CD4-positive, alpha-beta T cell (primary cell): ENCODE measurements at places on chromosomes 5 and 9.

DNA sequence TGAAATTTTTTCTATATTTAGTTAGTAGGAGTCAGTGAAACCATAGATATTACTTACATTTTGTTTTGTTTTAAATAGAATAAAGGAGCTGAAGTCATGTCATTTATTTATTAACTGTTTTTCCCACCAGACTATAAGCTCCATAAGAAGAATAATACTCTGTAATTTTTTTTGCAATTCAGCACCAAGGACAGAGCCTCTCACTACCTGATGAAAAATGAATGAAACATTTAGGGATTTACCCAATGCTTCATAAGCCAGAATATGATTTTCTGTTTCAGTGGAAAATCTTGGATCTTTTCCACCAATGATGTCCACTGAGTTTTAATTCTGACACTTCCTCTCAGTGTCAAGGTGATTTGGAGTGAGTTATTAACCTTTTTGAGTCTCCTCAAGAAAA, 624.9 kb upstream of the GRAMD2B start:
- no peak overlapping the region for H3K4me3 ChIP-seq
- H3K27ac ChIP-seq: no peak overlapping the region
- DNase-seq: no peak
- H3K4me1 ChIP-seq: no peaks in the 10 kb centered on the region

DNA sequence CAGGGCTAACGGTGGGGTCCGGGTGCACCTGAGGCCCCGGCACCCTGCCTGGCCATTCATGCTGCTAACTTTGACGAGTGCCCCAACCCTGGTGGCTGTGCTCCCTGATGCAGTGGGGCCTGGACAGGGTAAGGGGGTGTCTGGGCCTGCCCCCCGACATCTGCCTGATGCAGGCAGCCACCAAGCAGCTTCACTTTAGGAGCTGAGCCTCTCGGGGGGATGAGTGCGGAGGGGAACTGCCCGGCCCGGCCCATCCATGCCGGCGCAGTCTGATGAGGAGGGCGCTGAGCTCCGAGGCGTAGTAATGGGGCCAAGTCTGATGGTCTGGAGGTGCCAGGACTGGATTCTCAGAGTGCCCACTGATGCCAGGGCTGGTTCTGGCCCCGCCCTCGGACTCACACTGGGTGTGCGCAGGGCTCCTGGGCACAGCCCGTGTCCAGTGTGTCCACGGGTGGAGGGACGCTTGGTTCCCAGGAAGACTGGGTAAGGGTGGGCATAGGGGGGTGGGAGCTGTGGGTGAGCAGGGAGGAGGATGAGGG, 16.5 kb downstream of the DNLZ start:
- H3K27me3 ChIP-seq: no peaks in the 10 kb centered on the region
- no peaks in the 10 kb centered on the region for H3K36me3 ChIP-seq
- no peak overlapping the region for H3K4me3 ChIP-seq
- no peak overlapping the region for H3K27ac ChIP-seq
- peaks cover 4% of the 10 kb centered on the region for H3K4me1 ChIP-seq

DNA sequence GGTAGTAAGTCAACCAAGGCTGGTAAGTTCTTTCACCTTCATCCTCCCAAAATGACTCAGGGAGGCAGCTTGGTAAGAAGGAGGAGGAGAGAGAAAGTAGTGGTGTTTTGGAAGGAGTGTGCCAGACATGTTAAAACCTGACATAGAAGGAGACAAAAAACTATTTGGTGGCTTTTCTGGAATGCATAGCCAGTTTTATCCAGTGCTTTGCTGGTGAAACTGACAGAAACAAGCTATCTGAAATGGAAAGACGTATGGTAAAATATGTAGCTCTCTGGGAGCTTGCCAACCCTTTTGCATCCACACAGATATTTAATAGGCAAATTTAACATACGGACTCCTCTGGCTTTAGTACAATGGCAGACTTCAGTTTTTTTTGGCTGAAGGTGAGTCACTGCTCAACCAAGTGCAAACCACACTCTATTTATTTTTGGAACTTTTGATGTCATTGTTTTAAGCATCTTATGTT, 45.4 kb downstream of the RAB14 start:
- peaks cover 90% of the 10 kb centered on the region for H3K36me3 ChIP-seq
- H3K27ac ChIP-seq: no peak overlapping the region

GRCh38 chr5:141507387-141508091, 18.7 kb downstream of the PCDHGC5 start:
- no peak overlapping the region for H3K4me3 ChIP-seq
- DNase-seq: no peak
- H3K4me1 ChIP-seq: peaks cover 6% of the 10 kb centered on the region
- no peak overlapping the region for H3K27ac ChIP-seq
- no peaks in the 10 kb centered on the region for H3K27me3 ChIP-seq
- H3K36me3 ChIP-seq: peaks cover 2% of the 10 kb centered on the region

- no peak overlapping the region for H3K27ac ChIP-seq
- DNase-seq: no peak
- peaks cover 30% of the 10 kb centered on the region for H3K4me1 ChIP-seq
- H3K36me3 ChIP-seq: no peaks in the 10 kb centered on the region
- peaks cover 13% of the 10 kb centered on the region for H3K27me3 ChIP-seq
Measured at GRCh38 chr9:95516221-95516733, 494 bp downstream of the PTCH1 start.

DNA sequence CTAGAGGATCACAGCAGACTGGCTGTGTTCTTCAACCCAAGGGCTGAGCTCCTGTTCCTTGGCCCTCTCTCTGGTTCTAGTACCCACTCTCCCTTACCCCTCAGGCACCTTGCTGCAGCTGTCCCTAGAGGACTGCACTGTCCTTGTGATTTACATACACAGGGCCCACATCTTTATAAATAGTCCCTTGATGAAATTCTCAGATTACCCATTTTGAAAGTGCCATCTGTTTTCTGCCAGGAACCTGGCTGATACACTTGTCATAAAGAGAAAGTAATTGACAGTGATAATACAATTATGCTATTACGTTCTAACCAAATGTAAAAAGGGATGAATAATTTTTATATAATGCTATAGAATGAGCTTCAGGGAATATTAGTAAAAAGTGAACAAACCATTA, 16.5 kb upstream of the SPARC start:
- no peaks in the 10 kb centered on the region for H3K4me1 ChIP-seq
- no peak overlapping the region for H3K4me3 ChIP-seq
- no peaks in the 10 kb centered on the region for H3K27me3 ChIP-seq
- no peak for DNase-seq
- no peaks in the 10 kb centered on the region for H3K36me3 ChIP-seq

- no peak overlapping the region for H3K27ac ChIP-seq
- no peak overlapping the region for H3K4me3 ChIP-seq
- H3K36me3 ChIP-seq: no peaks in the 10 kb centered on the region
- H3K27me3 ChIP-seq: no peaks in the 10 kb centered on the region
Measured at GRCh38 chr9:126548312-126548711, 65.4 kb upstream of the LMX1B start.

GRCh38 chr5:67377631-67378030, 181.0 kb upstream of the CD180 start:
- no peaks in the 10 kb centered on the region for H3K4me1 ChIP-seq
- no peaks in the 10 kb centered on the region for H3K27me3 ChIP-seq
- H3K4me3 ChIP-seq: no peak overlapping the region
- no peak for DNase-seq
- no peaks in the 10 kb centered on the region for H3K36me3 ChIP-seq
- H3K27ac ChIP-seq: no peak overlapping the region

GRCh38 chr5:180334176-180334575, 19.0 kb downstream of the GFPT2 start:
- no peak overlapping the region for H3K27ac ChIP-seq
- DNase-seq: no peak
- H3K36me3 ChIP-seq: no peaks in the 10 kb centered on the region
- H3K4me1 ChIP-seq: no peaks in the 10 kb centered on the region

- H3K27ac ChIP-seq: no peak overlapping the region
- H3K36me3 ChIP-seq: no peaks in the 10 kb centered on the region
- no peaks in the 10 kb centered on the region for H3K27me3 ChIP-seq
- H3K4me1 ChIP-seq: peaks cover 64% of the 10 kb centered on the region
- DNase-seq: no peak
Measured at GRCh38 chr5:56686337-56687195, 128.8 kb upstream of the MAP3K1 start.

- H3K4me1 ChIP-seq: peaks cover 48% of the 10 kb centered on the region
- H3K27me3 ChIP-seq: no peaks in the 10 kb centered on the region
- peak overlapping the region; percentile 72 for H3K27ac ChIP-seq
- H3K4me3 ChIP-seq: no peak overlapping the region
- no peaks in the 10 kb centered on the region for H3K36me3 ChIP-seq
- no peak for DNase-seq
Measured at GRCh38 chr5:56100439-56101176, 105.8 kb upstream of the IL6ST start.

- no peaks in the 10 kb centered on the region for H3K36me3 ChIP-seq
- no peak overlapping the region for H3K4me3 ChIP-seq
- no peak for DNase-seq
- no peaks in the 10 kb centered on the region for H3K4me1 ChIP-seq
- H3K27me3 ChIP-seq: no peaks in the 10 kb centered on the region
- no peak overlapping the region for H3K27ac ChIP-seq
Measured at GRCh38 chr5:159638954-159639559, 277.2 kb upstream of the ADRA1B start.

- H3K36me3 ChIP-seq: no peaks in the 10 kb centered on the region
- no peaks in the 10 kb centered on the region for H3K4me1 ChIP-seq
- DNase-seq: no peak
- no peak overlapping the region for H3K4me3 ChIP-seq
Measured at GRCh38 chr5:159515197-159515596, 184.9 kb upstream of the IL12B start.

DNA sequence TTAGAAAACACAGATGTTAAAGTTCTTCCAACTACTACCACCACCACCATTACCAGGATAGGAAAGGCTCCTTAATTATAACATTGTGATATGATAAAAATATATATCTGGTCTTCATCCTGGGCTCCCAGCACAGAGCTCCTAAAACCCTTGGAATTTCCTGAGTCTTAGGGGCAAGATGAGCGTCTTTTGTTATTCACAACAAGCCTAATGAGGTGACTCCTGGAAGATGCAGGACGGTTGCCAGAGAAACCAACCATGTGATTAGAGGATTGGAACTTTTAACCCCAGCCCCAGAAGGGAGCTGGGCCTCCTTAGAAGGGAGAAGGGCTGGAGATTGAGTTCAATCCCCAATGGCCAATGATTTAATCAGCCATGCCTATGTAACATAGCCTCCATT, 148.0 kb upstream of the ADRA1B start:
- H3K27me3 ChIP-seq: peaks cover 11% of the 10 kb centered on the region
- no peaks in the 10 kb centered on the region for H3K36me3 ChIP-seq
- DNase-seq: no peak

DNA sequence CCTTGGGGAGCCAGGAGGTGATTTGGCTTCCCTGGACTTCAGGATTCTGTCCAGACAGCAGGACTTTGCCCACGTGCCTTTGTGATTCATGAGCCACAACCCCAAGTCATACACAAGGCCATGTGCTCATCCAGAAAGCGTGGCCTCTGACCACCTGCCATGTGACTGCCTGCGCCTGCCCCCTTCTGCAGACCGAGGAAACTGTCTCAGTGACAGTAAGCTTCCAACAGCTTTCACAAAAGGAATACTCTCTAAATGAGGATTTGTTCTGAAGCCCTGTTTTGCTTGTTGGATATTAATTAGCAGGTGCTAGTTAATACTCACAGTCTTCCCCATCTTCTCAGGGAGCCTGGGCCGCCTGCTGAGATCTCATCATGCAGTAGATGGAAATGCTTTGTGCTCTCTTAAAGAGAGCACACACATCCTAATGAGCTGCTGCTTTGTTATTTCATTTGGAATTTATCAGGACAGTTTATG, 36.9 kb upstream of the ANGPTL2 start:
- DNase-seq: no peak
- H3K36me3 ChIP-seq: no peaks in the 10 kb centered on the region
- peaks cover 9% of the 10 kb centered on the region for H3K4me1 ChIP-seq
- H3K27ac ChIP-seq: no peak overlapping the region
